Stimulated activated CD4-positive, alpha-beta T cell treated with anti-CD3 and anti-CD28 coated beads, Interleukin-15, amount 100 ng/mL, for 1 hour (primary cell): ENCODE measurements at places on chromosomes 11 and 22.

DNA sequence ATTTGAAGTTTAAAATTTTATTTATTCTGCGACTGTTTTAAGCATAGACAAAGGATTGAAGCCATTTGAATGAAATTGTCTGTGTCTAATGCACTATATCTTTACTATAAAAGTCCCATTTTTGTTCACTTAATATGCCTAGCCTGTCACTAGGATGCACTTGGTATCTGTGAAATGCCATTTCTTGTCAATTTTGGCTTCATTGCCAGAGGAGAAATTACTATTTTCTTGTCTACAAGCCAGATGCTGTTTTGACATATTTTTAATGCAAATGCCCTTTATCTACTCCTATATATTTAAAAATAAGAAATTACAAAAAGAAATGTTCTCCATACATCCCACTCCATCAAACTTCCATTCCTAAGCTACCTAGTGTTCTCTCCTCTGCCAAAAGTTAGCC lies 1704.5 kb upstream of the RAG2 start:
- no peak for DNase-seq

DNA sequence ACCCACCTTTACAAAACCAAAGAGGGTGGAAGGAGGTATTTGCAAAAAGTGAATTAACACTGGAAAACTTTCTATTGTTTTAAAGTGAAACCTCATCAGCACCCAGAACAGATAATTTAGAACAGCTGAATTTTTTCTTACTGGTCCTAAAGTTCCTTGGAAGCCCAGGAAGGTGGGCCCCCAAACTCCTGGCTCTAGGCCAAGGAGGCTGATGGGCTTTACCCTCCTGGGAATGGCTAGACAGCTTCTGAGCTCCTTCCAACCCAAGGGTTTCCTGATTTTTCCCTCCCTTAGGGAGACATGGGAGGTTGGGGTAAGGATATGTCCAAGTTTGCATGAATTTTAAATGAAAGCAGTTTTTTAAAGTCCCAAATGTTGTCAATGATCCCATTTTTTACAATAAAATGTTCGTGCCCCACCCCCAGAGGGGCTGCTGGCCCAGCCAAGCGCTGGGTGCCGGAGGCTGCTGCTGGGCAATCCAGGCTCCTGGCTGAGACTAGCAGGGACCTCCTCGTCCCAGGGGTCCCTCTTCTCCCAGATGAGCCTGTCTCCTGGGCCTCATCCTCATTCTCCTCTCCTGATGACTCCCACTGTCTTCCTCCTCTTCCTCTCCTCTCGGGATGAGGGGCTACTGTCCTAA lies 28.4 kb downstream of the RELT start:
- no peak for DNase-seq

DNA sequence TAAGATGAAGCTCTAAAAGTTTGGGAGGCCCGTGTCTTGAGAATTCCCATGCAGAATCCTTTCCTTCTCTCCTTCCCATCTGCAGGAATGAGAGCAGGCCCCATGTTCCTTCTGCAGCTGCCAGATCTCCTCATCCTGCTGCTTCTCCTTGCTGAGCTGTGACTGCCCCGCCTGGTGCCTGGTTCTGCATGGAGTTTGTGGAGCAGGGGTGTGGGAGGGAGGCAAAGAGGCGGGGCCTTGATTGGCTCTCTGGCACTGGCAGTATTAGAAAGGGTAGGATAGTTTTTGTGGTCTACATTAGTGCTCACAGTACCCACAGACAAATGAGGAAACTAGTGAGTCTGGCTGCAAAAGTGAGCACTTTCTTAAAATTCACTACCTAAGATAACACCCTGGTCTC lies 91.1 kb upstream of the CLPB start:
- no peak for DNase-seq

- no peak for DNase-seq
Measured at GRCh38 chr11:96055706-96056387, 131.9 kb upstream of the MTMR2 start.

- no peak for DNase-seq
Measured at GRCh38 chr11:27040302-27041115, at the start of gene BBOX1. TSS of gene BBOX1 (plus strand) at chr11:27040815. CDS start at chr11:27055431, 14,616 bp downstream.

DNA sequence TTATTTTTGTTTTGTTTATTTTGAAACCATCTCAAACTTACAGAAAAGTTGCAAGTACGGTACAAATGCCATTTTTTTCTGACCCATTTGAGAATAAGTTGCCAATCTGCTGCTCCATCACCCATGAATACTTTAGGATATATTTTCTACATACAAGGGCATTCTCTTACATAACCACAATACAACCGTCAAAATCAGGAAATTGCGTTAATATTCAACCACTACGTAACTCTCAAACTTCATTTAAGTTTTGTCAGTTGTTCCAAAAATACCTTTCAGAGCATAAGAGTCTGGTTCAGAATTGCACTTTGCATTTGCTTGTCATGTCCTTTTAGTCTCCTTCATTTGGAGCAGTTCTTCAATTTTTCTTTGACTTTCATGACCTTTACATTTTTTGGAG lies 194.3 kb upstream of the BDNF start:
- no peak for DNase-seq

GRCh38 chr11:36146437-36146836 lies 142.8 kb downstream of the COMMD9 start:
- DNase-seq, result no peak

DNA sequence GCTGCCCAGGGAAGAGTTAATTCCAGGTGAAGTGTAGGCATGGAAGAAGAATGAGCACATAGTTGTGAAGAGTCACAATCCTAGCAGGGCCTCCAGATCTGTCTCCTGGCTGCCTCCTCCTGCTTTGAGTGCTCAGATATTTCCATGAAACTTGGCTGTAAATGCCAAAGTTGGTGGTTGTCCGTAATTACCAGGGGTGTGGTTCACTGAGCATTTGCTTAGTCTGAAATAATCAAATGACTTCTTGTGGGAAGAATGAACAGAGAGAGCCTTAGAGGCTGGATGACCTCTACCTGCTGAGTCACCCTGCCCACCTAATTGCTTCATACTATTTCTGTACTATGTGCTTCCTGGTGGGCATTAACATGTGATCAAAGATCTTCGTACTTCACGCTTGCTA lies 50.9 kb downstream of the APIP start:
- no peak for DNase-seq

GRCh38 chr11:132772703-132773545 lies 759.4 kb downstream of the OPCML start:
- DNase-seq, result no peak

GRCh38 chr11:65744026-65744698 lies 23.6 kb upstream of the RNASEH2C start:
- no peak for DNase-seq

- DNase-seq, result no peak
Measured at GRCh38 chr22:41401781-41402648, 20.3 kb downstream of the TEF start.

- no peak for DNase-seq
Measured at GRCh38 chr22:24379536-24379935, 47.9 kb upstream of the ADORA2A start.

DNA sequence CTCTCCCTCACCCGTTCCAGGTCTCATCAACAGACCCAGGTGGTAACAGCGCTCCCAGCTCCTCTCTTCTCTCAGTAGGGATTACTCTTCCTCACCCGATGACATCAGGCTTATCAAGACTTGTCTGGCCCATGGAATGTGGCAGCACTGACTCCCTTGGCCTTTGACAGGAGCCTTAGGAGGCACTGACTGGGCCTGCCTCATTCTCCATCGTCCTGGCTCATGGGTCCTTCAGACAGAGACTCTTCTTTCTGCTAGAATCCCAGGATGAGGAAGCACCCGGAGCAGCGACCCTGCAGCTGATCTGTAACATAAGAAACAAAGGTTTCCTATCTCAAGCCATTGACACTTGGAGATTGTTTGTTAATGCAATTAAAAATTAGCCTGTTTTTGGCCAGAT lies 1063.6 kb downstream of the TBC1D22A start:
- no peak for DNase-seq

- no peak for DNase-seq
Measured at GRCh38 chr11:68282141-68282860, 10.5 kb upstream of the C11orf24 start.

DNA sequence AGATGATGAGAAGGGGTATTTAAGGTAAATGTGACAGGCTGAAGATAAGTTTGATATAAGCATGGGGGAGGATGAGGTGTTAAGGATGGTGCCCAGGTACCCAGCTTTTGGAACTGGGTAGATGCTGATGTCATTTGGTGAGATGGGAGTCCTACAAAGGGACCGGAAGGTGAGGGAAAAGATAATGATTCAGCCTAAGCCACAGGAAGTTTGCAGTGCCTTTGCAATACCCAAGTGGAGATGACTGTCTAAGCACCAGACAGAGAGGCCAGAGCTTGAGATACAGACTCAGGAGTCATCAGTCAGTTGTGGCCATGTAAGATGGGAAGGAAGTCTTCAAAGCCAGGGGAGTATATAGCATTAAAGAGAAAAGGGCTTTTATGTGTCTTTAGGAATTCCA lies 30.0 kb upstream of the SMCO4 start:
- DNase-seq, result no peak

GRCh38 chr11:19072464-19072863 lies 11.9 kb upstream of the MRGPRX2 start:
- DNase-seq, result no peak

DNA sequence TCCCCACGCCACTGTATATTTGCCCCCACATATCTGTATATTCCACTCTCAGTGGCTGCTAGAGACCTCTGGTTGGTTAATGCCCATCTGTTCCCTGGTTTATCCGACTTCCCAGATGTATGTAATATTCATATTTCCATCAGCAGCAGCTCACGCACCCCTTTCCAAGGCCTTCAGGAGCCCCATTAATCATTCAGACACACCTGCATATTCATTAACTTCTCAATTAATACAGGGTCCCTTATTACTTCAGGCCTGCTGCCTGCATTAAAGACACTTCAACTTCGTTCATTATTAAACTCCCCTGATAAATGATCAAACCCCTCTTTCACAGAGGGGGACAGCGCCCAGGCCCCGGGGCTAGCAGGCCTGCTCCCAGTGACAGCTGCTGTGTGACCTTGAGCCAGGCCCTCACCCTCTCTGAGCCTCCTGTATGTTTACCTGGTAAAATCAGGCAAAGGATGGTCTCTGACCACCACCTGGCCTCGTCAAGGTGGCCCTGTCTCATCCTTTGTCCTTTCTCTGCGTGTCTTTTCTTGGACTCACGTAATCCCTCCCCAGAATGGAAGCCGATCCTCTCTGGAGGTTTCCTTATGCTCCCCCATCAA lies 34.5 kb downstream of the ELFN2 start:
- DNase-seq, result no peak

- DNase-seq, result no peak
Measured at GRCh38 chr22:22687638-22688500, 43.5 kb downstream of the GGTLC2 start.

DNA sequence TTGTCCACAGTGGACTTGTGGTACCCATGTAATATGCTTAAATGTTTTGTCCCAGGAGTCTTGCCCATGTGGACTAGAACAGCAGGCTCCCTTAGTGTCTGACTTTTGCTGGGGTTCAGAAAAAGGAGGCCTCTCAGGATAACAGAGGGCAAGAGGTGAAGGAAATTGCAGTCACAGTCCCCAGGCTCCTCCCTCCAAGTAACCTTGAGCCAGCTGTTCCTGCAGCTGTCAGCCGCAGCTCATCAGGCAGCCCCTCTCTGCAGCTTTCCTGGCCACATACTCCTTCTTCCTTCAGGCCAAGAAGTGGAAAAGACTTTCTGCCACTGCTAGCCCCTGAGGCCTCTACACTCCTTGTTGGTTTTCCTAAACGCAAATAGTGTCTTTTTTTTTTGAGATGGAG lies 6.3 kb upstream of the MYO18B start:
- DNase-seq, result no peak

DNA sequence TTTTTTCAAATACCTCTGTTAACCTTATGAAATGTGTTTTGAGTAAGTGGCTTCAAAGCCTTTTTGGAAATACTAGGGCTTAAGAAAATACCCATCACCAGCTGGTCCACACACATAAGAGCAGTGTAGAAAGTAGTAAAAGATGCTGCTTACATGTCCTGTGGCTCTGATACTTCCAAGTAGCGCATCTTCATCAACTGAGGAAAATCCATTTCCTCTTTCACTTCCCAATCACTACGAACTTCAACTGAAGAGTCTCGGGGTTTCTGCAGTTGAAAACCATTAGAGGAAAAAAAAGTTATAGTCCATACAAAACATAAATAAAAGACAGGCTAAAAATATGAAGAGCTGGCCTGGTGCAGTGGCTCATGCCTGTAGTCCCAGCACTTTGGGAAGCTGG lies 8.5 kb downstream of the EIF3D start:
- no peak for DNase-seq

- DNase-seq, result no peak
Measured at GRCh38 chr11:128828350-128828749, 38.7 kb downstream of the KCNJ1 start.

GRCh38 chr11:72331761-72332160 lies 87.8 kb upstream of the PHOX2A start:
- no peak for DNase-seq

DNA sequence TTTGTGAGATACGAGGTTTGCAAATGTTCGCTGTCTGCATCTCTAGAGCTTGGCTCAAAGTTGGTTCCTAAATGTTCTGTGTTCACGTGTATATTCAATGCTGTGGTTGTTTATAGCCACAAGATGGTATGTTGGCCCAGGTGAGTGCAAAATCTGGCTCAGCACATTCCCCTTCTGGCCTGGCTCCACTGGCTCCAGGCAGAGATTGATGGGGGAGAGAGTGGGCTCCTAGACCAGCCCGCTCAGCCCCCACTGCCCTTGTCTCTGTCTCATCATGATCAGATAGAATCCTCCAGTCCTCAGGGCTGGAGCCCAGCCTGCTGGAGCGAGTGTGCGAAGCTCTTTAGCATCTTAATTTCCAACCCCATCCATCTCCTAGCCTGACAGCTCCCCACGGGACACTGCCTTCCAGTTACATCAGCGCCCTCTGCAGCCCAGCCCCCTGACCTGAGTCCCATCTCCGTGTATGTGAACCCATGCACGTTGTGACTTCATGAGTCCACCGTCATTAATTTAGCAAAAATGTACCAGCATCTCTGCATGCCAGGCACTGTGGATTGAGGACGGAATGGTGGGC lies 2.0 kb downstream of the P2RX3 start:
- DNase-seq, result no peak

- DNase-seq, result no peak
Measured at GRCh38 chr11:128724891-128725611, 31.2 kb downstream of the FLI1 start.

DNA sequence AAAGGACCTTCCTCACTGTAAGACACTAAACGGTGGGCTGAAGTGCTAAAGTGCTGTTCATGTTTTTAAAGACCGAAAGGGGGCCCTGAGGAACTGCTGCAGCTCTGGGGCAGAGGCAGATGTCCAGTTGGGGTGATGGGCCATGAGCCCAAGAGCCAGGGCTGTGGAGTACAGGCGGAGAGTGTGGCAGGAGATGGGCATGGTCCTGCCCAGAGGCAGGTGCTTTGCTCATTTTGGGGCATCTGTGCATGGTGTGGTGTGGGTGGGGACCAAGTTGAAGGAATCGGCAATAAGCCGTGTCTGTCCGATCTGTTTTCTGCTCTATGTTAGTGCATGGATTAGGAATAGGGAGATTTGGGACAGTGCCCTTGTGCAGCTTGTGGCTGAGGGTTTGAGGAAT lies 258.3 kb downstream of the NTM start:
- DNase-seq, result no peak

GRCh38 chr22:45127866-45128265 lies 35.9 kb upstream of the NUP50 start:
- no peak for DNase-seq
